Neural progenitor cell (in vitro differentiated cells): ENCODE measurements at places on chromosomes 1 and 21.

- peak; percentile 58 for DNase-seq
Measured at GRCh38 chr1:161119092-161119903, 1.4 kb downstream of the NIT1 start.

DNA sequence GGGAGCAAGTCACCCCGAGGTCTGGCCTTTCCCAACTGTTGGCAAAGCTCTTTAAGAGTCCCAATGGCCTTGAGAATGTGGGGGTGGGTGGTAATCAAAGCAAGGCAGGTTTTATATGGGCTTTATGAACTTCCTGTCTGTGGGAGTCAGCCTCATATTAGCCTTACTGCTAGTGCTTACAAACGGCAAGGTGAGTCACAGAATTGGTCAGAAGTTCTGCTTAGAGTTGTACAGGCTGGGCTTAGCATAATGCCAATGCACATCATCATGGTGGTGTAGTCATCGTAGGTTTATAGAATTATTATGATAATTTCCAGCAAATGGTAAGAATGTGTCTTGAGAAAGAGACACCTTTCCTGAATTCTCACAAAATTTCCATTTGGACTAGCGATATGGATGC, 192.7 kb upstream of the KIAA0040 start:
- no peak for DNase-seq

- no peak for DNase-seq
Measured at GRCh38 chr21:41678016-41678923, 88.6 kb downstream of the RIPK4 start.

GRCh38 chr1:109192433-109192832, 21.3 kb upstream of the SARS1 start:
- no peak for DNase-seq

DNA sequence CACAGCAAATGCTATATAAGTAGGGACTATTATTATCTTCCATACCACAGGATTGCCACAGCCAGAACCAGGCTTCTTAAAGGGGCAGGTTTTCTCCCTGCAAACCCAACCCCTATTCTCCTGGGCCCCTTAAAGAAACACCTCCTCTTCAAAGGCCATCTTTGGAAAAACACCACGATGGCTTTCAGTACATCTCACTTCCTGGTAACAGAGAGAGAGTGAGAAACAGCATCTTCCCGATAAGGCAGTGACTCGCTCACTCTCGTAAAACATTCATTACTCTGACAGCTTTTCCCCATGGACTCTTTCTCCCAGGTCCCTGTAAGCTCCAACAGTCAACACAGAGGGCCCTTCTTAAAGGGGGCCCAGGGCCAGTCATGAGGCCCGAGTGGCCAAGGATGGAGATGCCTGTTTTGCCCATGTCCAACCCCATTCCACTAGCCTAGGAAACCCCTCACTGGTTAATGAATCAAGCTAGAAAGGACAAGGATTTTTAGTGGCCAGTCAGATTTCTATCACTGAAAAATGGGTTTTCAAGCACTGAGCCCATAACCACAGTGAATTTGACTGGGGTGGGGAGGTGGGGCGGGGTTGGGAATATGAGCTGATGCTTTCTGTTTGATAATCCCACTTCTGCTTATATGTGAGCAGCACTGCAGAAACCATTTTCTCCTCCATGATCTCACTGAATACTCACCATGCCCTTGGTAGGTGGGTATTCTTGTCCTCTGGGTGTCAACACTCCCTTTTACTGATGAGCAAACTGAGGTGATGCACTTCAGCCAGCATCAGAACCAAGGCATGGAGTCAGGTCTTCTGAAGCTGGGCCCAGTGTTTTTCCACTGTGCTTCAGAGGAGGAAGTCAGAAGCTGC, 3.6 kb upstream of the NAV1 start:
- no peak for DNase-seq

GRCh38 chr1:91631718-91632330, 131.2 kb downstream of the CDC7 start:
- peak; percentile 45 for DNase-seq

GRCh38 chr1:205008896-205009295, 34.1 kb upstream of the CNTN2 start:
- DNase-seq: no peak

GRCh38 chr1:156608036-156608674, 6.9 kb upstream of the GPATCH4 start:
- DNase-seq: peak; percentile 75

GRCh38 chr1:228092342-228093049, 10.0 kb downstream of the ARF1 start:
- no peak for DNase-seq
